ENCODE measurements at places on chromosomes 5 and 9.

DNA sequence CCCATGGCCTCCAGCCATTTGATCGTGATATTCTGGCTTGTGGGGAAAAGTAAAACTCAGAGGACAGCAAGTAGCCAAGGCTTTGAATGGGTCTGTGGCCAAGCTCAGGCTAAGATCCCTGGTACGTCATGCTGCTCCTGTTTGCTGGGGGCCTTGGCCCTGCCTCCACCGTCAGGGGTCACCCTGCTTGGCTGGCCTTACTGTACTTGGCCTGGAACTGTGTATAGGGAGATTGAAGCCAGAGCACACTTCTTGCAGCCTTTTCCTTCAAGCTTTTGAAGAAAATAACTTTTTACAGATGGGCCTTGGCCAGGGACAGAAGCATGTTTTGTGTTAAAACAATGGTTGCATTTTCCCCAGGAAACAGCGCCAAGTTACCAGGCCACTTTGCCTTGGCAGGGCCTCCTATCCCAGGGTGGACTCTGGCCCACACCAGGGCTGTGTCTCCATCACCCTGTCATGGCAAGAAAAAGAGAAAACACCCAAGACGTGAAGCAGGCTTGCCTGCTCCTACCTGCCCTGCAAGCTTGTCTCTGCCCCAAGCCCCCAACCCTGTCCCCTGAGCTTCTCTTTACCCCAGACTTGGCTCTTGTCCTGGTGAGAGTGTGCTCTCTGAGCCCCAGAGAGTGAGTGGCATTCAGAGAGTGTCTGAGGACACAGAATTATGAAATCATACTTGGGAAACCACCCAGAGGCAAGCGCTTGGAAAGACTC lies 286.9 kb downstream of the GADD45G start:
- no peak for DNase-seq

DNA sequence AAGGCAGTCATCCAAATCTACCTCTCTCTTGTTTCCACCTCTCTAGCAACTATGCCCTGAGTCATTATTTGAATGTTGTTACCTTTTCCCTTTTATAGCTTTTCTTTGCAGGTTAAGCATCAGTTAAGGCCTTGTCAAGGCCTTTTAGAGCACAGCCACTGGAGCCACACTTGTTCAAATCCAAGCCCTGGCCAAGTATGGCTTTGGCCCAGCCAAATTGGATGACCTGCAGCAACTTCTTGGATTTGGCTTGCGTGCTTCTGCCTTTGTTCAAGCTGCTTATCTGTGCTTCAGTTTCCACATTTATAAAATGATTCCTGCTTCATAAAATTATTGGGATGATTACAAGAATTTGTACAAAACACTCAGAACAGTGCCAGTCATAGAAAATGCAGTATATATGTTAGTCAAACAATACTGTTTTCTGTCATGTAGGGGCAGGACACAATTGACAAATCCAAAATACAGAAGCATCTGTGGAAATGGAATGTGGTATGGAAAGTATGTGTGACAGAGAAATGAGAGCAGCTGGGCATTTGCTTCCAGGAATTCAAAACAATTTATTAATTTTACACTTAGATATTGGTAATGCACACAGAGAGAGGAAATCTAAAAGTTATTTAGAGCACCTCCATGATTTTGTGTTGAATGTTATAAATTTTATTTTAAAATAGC lies 17.9 kb upstream of the RLN1 start:
- no peak for DNase-seq

DNA sequence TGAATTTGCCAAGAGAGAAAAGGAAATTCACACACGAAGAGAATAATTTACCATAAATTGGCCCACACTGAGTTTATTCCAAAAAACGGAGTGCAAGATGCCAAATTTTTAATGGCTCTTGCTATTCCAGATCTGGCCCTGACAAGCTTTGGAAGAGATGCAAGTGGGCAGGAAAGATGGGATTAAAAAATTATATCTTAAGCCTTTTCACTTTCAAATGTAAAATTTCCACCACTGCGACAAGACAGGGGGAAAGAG lies 352.4 kb downstream of the GLIS3 start:
- no peak for DNase-seq

DNA sequence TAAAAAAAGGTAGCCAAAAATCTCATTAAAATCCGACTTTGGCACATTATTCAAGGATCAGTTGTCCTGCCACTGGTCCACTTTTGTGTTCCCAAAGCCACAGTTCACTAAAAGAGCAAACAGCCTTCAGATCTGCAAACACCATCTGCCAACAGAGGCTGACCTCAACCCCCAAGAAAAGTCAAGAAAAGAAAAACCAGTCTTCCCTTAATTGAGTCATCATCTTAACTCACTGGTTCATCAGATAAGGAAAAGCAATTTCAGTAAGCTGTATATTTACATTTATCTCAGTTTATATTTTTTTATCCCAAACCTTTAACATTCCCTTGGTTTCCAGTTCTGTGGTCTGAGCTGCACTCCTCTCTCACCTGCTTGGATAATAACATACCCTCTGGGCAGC lies 21.2 kb downstream of the RASEF start:
- no peak for DNase-seq

DNA sequence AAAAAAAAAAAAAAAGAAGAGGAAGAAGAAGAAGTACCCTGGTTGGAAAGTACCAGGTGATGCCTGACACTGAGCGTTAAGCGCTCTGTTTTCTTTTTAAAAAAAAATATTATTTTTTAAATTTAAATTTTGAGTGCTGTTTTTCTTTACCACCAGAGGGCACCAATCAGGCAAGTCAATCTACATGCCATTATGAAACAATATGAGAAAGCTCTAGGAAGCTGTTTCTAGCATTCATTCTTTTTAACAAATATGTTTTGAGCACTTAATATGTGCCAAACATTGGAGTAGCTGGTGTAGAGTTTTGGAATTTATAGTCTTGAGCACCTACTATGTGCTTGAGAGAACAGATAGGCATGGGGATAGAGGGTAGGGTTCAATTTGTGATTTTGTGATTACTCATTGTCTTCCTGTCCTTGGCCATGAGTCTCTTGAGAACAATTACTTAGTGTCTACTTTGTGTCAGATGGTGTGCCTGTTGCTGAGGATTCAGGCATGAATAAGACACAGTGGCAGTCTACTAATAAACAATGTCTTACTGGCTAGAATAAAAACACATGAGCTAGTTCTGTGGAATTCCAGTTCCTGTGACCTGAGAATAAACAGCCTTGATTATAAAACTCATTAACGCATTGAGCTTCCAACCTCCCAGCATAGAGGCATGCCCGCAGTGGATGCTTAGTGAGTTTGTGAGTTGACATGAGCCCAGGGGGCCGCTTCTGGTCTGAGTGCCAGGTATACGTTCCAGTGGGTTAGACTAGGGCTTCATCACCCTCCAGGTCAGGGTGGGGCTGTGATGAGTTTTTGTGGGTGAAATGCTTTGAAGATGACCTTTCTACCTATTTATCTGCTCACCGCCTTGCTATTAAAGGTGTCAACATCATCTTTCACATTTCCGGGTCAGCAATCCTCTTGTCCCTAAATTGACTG lies 3.0 kb upstream of the UBE2R2 start:
- DNase-seq = peak; percentile 59
